ENCODE measurements at places on chromosomes 1 and 21.

GRCh38 chr1:30844631-30845030, 63.9 kb downstream of the SDC3 start:
- DNase-seq, result no peak

DNA sequence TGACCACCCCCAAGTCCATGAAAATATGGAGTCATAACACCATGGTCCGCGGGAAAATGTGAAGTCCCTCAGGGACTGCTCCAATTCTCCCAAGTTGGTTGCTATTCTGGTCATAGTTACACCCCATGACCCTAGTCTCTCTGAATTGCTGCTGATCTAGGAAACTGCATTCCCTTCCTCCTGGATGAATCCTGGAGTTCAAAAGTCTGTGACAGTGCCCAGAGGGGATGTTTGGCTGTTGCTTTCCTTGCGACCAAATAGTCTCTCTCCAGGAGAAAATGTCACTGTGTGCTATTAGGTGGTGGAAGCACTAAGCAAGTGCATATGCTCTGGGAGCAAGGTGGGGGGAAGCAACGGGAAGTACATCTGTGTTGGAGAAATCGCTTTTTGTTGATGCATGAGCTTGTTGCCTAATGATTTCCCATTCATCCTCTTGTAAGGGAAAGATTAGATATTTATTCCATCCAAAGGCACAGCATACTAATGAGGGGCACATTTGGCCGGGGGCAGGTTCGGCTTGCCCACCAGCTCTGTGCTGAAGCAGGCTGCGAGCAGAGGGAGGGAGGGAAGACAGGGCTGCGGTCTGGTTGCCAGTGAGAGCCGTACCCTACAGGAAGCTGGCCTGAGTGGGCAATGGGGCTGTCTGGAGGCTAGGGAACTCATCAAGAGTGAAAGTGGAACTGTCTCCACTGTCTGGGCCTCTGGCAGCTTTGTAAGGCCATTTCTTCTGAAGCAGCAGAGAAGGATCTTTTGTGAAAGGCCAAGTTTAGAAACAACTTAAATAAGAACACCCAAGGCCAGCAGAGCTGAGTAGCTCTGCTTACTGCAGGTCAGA, 27.2 kb downstream of the SYT6 start:
- no peak for DNase-seq

DNA sequence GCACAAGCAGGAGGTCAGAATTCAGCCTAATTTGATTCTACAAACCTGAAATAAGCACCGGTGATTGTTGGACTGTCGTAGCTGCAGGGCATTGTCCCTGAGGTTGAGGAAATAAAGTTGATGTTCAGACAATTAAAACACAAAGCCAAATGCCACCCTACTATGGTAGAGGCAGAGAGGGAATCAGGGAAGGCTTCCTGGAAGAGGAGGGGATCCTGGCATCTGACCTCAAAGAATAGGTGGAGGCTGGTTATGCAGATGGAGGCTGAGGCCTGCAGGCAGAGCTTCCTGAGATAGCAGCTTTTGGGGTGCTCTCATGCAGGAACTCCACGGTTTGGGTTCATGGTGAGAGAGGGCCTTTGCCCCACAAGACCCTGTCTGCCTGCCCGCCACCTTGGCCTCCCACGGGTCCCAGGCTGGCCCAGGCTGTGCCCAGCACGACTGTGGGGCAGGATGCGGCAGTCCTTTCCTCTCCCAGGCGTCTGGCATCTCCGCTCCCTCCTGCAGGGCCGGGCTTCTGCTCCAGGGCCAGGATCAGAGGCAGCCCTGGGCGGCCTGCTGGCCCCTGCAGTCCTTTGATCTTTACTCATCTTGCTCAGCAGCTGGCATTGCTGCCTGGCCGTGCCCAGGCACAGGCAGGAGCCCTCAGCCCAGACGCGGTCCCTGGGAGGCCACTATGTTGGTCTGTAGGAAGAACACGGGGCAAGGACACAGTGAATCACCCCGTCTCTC, 134.1 kb upstream of the VAMP3 start:
- no peak for DNase-seq

DNA sequence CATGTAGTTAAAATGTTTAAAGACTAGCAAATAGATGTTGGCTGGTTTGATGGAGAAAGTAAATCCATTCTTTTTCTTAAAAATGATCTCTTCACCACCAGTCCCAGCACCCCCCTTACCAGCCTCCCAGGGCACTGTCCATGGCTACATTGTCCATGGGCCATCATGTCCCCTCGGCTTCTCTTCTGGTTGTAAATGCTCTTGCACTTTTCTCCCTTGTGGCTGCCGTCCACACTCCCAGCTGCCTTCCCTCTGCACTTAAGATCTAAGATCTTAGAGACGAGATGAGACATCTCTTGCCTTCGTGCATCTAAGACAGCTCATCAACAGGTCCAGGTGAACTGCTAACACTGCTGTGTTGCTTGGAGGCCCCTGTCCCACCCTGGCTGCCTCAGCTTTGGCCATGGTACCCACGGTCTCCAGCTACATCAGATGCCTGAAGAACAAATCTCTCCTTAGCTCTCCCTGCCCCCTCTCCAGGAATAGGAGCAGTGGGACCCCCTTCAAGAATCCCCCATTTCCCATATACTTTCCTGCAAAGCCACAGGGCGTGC, 11.1 kb downstream of the CAPN2 start:
- DNase-seq, result no peak

GRCh38 chr21:26409735-26410134, 163.4 kb downstream of the CYYR1 start:
- no peak for DNase-seq

- no peak for DNase-seq
Measured at GRCh38 chr1:219269171-219269570, 95.5 kb downstream of the LYPLAL1 start.

DNA sequence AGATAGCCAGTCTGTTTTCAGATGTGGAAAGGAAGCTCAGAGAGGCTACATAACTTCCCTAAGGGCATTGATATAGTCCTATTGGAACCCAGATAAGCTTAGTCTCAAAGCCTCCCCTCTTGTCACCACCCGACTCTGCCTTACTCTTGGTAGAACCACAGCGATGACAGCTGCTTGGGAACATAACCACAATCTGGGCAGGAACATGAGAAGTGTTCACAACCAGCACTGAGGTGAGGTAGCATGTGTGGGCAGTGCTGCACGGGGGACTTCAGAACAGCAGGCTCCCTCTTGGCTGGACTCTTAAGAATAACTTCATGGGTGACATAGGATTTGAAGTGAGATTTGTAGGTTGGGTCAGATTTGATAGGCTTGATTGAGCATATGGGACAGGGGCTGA, 9.3 kb upstream of the S100A10 start:
- no peak for DNase-seq

- DNase-seq, result no peak
Measured at GRCh38 chr1:31897526-31898100, 40.6 kb downstream of the PTP4A2 start.

DNA sequence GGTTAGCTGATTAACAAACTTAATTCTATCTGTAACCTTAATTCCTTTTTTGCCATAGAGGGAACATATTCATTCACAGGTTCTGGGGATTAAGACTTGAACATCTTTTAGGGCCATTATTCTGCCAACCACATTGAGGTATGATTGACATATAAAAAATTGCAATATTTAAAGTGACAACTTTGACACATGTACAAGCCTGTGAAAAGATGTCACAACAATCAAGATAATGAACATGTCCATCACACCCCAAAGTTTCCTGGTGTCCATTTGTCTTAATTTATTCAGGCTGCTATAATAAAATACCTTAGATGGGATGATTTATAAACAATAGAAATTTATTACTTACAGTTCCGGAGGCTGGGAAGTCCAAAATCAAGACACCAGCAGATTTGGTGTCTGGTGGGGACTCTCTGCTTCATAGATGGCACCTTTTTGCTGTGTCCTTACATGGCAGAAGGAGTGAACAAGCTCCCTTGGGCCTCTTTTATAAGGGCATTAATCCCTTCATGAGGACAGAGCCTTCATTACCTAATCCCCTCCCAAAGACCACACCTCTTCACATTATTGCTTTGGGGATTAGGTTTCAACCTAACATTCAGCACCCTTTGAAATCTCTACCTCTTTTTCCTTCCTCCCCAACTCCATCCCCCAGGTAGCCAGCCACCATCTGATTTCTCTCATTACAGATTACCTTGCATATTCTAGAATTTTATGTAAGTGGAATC, 33.0 kb upstream of the TP53BP2 start:
- DNase-seq, result no peak

DNA sequence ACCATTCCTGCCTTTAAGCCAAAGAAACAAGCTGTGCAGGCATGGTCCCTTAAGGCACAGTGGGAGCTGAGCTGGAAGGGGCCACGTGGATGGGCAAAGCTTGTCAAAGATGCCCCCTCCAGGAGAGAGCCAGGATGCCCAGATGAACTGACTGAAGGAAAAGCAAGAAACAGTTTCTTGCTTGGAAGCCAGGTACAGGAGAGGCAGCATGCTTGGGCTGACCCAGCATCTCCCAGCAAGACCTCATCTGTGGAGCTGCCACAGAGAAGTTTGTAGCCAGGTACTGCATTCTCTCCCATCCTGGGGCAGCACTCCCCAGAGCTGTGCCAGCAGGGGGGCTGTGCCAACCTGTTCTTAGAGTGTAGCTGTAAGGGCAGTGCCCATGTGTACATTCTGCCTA, 1.3 kb upstream of the SLC50A1 start:
- DNase-seq, result no peak

DNA sequence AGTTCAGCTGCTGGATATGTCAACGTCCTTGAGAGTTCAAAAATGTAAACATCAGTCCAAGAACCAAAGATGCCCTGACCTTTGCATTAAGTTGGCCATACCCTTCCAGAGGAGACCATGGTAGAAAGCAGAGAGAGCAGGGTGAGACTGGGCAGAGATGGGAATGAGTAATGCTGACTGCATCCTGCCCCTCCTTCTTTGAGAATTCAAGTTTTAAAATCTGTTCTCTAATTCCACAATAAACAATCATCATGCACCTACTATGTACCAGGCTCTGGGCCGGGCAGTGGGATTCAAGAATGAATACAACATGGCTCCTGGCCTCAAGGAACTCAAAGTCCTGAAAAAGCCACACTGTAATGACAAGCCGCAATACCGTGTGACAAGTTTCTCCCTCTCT, 3.9 kb upstream of the HAO2 start:
- no peak for DNase-seq

DNA sequence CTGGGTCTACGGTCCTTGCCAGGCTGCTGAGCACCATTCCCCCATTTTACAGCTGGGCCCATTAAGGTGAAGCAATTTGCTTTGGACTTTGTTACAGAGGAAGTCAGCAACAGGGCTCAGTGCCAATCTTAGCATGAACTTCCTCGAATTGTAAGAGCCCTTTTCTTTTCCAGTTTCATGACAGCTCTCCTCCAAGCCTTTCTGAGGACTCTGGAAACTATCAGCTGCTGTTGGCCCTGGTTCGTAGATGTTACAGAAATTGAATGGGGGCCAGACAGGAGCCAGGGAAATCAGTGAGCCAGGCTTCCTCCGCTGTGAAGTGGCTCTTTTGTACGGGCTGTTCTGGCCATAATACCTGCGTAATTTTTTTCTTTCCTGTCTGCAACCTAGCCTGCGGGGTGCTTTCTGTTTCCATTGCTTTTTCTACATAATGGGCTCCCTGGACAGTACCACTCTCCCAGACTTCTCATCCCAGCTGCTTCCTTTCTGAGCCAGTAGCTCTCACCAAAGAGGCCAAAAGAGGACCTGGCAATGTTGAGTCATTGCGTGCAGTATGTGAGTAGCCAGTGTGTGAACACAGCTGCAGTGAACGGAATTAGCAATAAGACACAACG, 386.3 kb downstream of the DISC1 start:
- DNase-seq, result no peak

DNA sequence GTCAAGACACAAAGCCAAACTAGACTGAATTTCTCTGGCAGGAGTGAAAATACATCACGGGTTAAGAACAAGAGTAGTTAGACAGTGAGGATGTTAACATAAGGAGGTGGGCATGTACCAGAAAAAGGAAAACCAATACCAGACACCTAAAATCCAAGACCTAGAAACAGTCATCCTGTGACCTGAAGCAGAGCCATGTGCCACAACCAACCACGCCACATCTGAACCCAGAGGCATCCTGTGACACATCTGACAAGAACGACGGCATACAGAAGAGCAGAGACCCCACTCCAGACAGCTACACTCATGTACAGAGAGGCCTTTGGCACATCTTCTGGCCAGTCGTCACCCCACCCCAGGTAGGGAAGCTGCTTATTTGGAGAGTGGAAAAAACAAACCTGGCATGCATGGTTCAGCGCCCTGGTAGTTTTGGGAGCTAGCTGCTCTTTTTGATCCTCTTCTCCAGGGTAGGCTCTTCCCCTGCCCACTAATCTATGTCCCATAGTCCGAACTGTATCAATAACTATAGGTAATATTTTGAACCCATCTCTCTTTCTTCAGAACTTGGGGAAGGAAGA, 72.1 kb downstream of the SLC45A1 start:
- DNase-seq, result no peak

DNA sequence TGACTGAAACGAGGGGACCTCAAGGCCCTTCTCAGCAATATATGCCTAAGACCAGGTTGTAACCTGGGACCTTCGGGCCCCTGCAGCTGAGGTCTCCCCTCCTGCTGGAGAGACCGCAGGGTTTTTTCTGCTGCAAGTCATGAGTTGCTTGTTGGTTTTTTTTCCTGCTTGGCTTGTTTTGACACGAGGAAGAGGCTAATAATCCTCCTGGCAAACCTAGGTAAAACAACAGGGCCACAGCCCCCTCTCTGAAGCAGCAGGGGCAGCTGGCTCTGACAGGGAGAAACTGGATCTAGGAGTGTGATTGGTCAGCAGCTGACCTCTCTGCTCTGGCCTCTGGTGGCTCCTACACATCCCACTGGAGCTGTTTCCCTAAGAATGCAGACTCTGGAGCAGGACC, 69.0 kb downstream of the CD34 start:
- DNase-seq, result no peak

- no peak for DNase-seq
Measured at GRCh38 chr1:215076322-215076721, 6.2 kb upstream of the KCNK2 start.

DNA sequence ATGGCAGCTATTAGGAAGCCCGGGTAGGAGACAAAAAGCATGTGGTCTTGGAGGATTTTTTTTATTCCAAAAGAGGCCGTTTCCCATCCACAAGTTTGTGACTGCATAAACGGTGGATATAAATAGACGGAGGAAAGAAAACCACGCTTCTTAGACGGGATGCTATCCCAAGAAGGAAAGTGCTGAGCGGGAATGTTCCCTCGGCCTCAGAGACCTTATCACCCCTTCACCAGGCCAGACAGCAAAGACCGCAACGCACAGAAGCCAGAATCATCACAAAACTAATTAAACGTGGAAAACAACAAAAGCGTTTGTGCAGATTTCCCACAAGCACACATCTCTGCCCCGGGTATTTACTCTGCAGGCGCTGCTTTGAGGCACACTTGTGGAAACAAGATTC, 43.2 kb downstream of the HLCS start:
- no peak for DNase-seq

DNA sequence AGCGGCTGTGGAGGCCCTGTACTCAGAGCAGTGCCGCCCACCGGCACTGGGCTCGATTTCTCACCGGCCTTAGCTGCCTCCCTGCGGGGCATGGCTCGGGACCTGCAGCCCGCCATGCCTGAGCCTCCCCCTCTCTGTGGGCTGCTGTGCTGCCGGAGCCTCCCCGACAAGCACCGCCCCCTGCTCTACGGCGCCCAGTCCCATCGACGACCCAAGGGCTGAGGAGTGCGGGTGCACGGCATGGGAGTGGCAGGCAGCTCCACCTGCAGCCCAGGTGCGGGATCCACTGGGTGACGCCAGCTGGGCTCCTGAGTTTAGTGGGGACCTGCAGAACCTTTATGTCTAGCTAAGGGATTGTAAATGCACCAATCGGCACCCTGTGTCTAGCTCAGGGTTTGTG, 5.2 kb upstream of the SOD1 start:
- no peak for DNase-seq

GRCh38 chr1:94753171-94753972, 66.8 kb upstream of the SLC44A3 start:
- no peak for DNase-seq

GRCh38 chr1:230176871-230177411, 109.9 kb downstream of the GALNT2 start:
- DNase-seq, result no peak

Data from activated CD4-positive, alpha-beta T cell treated with anti-CD3 and anti-CD28 coated beads for 4 hours (primary cell).